ENCODE measurements at places on chromosomes 1 and 21.

GRCh38 chr1:205961405-205961804, 18.1 kb upstream of the SLC26A9 start:
- no peak for DNase-seq

GRCh38 chr1:64692911-64693310, 52.0 kb upstream of the RAVER2 start:
- DNase-seq, result no peak

GRCh38 chr21:34132202-34132601, 58.8 kb downstream of the MRPS6 start:
- no peak for DNase-seq

DNA sequence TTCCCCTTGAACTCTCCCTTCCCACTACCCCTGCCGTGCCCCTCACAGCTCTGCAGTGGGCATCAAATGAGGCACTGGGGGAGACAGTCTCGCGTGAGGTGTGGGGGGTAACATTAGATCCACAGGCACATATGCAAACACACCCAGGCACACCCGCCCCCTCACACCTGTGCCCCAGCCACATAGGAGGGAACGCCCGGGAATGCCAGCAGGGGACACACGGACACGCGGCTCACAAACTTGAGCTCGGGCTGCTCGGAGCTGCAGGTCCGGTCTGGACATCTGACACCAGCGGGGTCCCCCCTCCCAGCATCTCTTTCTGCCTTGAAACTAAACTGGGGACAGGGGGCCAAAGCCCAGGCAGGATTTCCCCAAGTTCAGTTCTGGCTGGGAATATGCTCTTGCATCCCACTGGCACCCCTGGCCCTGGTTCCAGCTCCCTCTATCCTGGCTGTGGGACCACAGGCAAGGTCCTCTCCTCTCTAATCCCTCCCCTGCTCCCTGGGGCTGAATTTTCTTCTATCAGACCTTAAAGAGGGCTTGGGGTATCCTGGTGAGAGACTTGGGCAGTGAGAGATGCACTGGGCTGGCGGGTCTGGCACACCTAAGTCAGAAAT, 30.6 kb downstream of the CDCP2 start:
- DNase-seq, result no peak

GRCh38 chr1:178109348-178110143, 15.6 kb downstream of the RASAL2 start:
- DNase-seq, result peak; percentile 52

DNA sequence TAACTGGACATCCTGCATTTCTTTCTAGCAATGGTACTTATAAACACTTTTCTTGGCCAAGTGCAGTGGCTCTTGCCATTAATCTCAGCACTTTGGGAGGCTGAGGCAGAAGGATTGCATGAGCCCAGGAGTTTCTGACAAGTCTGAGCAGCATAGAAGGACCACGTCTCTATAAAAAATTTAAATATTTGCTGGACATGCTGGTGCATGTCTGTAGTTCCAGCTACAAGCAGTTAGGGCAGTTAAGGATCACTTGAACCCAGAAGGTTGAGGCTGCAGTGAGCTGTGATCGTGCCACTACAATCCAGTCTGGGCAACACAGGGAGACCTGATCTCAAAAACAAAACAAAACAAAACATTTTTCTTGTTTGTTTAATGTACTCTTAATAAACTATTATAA, 434.0 kb downstream of the PLA2G4A start:
- DNase-seq, result no peak
